ENCODE measurements at places on chromosomes 1 and 21.

GRCh38 chr1:117015724-117016123 is 14.2 kb downstream of the CD101 start:
- no peak for DNase-seq

GRCh38 chr1:99098589-99098988 is 93.9 kb upstream of the PLPPR5 start:
- DNase-seq: no peak

GRCh38 chr1:96721053-96721415 is 550 bp upstream of the PTBP2 start:
- no peak for DNase-seq

DNA sequence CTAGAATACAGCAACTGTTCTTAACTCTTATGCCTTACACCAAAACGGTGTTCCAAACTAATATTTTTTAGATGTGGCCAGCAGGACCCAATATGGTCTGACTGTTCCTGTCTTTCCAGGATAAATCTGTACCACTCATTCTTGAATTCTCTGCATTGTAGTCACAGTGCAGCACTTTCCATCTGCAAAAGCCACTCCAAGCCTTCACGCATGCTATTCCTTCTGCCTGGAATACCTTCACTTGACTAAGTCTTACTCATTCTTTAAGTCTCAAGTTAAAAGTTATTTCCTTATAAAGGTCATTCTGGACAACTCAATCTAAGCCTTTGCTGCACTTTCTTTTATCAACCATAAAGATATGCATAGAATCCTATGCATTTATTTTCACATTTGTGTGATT is 1194.5 kb downstream of the PLA2G4A start:
- no peak for DNase-seq

DNA sequence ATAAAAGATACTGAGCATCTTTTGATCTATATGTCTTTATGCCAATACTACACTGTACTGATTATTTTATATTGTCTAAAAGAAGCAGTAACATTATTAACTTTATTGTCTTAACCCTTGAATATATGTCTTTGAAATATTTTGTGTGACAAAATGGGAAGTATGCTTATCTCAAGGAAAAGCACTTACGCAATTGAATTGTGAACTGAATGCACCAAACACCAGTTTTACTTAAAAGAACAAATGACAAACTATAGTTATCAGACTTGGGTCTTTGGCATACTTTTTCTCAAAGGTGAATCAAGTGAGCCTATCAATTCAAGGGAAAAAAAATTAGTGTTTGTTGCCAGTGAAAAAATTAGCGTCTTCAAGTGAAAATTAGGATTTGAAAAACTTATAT is 9.2 kb upstream of the SLC6A9 start:
- DNase-seq: no peak

DNA sequence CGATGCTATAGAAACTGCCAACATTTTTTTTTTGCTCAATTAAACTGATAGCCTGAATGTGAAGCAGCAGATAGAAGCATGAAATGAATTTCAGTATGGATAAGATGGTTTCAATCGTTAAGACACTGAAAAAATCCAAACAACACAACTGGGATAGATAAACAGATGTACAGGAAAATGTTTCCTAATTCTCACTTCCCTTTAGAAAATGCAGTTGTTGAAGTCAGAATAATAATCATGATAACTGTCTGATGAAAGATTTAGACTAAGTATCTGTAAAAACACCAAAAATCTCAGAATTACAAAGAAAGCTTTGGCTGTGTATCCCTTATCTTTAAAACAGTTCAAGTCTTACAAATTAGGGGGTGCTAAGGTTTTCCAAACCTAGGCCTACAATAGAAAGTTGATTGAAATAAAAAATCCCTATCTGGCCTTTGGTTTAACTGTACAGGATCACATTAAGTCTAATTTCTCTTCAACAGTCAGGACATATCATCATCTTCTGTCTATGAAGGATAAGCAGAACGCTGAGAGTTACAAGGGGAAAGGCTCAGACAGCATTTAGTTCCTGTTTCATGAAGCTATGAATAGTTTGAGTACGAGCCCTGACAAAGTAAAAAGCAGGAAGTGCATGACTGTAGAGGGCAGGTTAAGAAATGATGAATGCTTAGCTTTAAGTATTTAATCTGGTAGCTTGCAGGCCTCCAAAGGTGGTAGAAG is 203.2 kb downstream of the APP start:
- no peak for DNase-seq

GRCh38 chr1:93448292-93448982 is 519 bp downstream of the FNBP1L start:
- no peak for DNase-seq

- DNase-seq: no peak
Observed at GRCh38 chr1:248886237-248886895, 19.7 kb upstream of the PGBD2 start.

GRCh38 chr1:193700710-193701355 is 514.4 kb upstream of the B3GALT2 start:
- DNase-seq: no peak

DNA sequence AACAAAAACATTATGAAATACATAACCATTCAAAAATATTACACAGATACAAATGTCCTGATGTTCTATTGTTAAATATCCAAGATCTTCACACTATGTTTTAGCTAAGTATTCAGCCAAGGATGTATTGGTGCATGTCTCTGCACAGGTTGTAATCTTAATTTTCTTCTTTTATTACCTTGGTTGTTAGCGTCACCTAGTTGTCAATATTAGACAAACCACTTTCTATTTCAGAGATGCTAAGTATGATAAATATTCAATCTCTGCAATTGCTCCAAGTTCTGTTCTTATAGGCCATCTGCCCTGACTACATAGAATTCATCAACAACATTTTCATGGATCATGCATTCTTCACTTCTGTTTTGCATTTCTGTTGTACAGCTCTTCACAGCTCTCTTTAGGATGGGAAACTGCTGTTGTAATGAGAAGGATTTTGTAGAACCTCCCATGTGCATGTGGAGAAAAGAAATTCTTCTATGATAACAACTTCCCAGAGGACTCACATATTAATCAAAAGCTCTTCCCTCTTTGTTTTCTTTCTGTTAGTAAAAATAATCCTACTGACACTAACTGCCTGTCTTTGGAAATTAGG is 380.1 kb downstream of the NUF2 start:
- DNase-seq: peak; percentile 17

DNA sequence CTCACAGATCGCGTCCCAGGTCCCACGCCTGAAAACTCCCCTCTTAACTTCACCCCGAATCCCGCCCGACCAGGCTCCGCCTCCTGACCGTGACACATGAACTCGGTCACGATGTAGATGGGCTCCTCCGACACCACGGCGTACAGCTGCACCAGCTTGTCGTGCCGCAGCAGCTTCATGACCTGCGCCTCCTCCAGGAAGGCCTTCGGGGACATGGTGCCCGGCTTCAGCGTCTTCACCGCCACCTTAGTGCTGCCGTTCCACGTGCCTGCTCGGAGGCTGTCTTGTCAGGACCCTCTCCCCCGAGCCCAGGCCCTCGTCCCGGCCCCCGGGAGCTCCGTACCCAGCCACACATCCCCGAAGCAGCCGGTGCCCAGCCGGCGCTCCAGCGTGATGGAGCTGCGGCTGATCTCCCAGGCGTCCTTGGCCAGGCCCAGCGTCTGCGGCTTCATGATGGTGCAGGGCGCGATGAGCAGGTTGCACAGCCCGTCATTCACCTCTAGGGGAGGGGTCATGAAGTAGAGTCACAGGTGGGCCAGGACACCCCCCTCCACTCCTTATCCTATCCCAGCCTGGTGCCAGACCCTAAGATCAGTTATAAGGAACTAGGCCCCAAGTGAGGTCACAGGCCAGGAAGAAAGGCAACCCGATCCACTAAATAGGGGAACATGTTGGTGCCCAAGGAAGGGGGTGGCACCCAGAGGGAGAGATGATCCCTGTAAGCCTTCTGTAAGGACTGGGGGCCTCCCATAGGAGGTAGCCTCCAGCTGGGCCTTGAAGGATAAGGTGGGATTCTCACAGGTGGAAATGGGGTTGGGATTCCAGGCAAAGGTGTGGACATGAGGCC is 11.6 kb upstream of the AHDC1 start:
- no peak for DNase-seq

DNA sequence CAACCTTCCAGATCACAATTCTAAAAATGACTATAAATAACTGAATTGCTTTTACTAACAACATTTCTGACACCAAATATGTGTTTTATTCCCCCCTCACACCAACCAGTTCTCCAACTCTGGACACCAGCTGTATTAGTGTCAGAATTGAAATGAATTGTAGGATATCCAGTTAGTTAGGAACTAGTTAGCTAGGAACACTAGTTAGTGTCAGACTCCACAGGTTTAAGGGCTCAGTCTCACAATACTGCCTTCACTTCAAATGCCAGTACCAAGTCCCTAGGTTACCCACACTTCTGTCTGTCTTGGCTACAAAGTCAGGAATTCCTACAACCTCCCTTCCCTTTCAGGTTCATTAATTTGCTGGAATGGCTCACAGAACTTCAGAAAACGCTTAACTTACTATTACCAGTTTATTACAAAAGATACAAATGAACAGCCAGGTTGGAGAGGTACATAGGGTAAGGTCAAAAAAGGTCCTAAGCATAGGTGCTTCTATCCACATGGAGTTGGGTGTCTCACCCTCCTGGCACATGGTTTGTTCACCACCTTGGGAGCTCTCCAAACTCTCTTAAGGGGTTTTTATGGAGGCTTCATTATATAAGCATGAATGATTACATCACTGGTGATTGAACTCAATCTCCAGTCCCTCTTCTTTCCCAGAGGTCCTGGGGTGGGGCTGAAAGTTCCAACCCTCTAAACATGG is 4.2 kb downstream of the STXBP3 start:
- no peak for DNase-seq

DNA sequence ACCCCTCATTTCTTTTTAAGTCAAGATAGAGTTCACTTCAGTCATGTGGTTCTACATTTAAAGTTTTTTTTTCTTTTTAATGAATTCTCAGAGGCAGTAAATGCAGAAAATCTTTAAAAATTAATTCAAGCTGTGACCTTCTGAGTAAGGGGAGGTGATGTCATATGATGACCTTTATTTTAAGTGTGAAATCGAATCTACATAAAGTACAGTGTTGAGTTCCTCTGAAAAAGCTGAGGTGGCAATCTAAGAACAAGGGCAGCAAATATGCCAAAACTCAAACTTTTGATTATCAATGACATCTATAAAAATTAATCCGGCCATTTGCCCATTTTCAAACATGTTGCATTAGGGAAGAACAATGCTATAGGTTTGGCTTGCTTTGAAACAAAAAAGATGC is 173.5 kb downstream of the CDC7 start:
- DNase-seq: no peak

- no peak for DNase-seq
Observed at GRCh38 chr1:183198463-183198862, 12.4 kb downstream of the LAMC2 start.

DNA sequence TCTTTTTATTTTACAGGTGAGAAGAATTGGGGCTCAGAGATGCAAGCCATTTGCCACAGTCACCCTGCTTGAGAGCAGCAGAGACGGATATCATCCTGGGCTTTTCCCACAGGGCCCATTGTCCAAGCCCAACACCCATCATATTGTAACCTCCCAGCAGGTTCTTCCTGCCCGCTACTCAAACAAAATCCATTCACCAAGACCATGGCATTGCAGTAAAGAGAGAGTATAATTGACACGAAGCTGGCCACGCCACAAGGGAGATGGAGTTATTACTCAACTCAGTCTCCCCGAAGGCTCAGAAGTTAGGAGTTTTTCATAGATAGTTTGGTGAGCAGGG is 60.9 kb upstream of the KLHDC7A start:
- no peak for DNase-seq

- no peak for DNase-seq
Observed at GRCh38 chr1:54965624-54966340, 14.6 kb upstream of the TMEM61 start.

- DNase-seq: no peak
Observed at GRCh38 chr1:42348498-42348897, 13.5 kb upstream of the FOXJ3 start.

GRCh38 chr1:107363154-107363553 is 222.3 kb downstream of the NTNG1 start:
- DNase-seq: no peak

- DNase-seq: no peak
Observed at GRCh38 chr1:35285771-35286606, 17.5 kb downstream of the ZMYM4 start.

DNA sequence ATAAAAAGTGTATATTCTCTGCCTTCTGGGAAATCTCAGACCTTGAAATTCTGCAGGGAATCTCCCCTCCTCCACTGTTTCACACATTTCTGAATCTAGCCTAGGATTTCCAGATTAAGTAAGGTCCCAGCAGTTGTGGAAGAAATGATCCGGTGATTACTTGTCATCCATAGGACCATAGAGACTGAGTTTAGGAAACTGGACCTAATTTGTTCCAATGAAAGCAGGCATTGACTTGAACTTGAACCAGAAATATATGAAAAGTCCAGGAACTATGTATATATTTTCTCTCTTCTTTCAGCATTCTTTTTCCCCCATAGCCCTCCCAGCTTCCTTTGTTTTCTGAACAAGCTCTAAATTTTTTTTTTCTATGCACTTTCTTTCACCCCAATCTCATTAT is 149.5 kb upstream of the SPAG17 start:
- no peak for DNase-seq

GRCh38 chr1:147168626-147169058 is 3.6 kb downstream of the PRKAB2 start:
- peak; percentile 41 for DNase-seq

- no peak for DNase-seq
Observed at GRCh38 chr1:33828059-33828458, 35.8 kb upstream of the HMGB4 start.

DNA sequence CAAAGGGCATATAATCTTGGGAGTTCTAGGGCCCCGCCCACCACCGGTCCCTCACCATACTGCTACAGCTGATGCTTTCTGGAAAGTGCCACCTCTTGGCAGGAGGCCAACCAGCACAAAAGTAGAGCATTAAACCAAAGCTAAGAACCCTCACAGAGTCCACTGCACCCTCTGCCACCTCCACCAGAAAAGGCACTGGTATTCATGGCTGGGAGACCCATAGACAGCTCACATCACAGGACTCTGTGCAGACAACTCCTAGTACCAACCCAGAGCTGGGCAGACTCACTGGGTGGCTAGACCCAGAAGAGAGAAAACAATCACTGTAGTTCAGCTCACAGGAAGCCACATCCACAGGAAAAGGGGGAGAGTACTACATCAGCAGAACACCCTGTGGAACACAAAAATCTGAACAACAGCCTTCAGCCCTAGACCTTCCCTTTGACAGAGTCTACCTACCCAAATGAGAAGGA is 10.8 kb downstream of the THEM4 start:
- DNase-seq: no peak

DNA sequence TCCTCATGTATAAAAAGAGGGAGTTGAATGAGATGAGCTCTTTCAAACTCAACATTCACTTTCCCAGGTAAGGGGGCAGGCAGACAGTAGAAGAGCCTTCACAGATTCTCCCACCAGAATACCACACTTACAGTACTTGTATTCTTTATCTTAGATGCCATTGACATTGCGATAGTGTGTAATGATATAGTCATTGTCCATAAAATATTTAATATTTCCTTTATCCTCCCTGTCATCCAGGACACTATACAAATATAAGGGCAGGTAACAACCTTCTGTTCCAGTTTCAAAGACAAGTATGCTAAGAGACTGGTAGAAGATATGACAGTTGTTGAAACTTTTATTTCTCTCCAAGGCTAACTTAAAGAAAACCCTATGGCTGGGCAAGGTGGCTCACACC is 56.5 kb upstream of the MTF2 start:
- DNase-seq: no peak
